Osteocyte (in vitro differentiated cells): ENCODE measurements at places on chromosomes 6 and 20. TPM values are rescaled to one million over a fixed set of nuclear protein-coding genes. Genes with fewer than 3 reads are reported as not detected.

DNA sequence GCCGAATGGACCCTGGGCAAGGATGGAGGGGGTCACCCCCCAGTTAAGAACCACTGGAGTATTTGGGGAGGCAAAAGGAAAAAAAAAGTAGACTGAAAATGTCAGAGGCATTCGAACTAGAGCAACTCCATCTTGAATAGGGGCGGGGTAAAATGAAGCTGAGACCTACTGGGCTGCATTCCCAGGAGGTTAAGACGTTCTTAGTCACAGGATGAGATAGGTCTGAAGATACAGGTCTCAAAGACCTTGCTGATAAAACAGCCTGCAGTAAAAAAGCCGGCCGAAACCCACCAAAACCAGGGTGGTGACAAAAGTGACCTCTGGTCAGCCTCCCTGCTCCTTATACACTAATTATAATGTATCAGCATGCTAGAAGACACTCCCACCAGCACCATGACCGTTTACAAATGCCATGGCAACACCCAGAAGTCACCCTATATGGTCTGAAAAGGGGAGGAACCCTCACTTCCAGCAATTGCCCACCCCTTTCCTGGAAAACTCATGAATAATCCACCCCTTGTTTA lies 70.4 kb upstream of the KCNG1 start:
- no peak for DNase-seq

DNA sequence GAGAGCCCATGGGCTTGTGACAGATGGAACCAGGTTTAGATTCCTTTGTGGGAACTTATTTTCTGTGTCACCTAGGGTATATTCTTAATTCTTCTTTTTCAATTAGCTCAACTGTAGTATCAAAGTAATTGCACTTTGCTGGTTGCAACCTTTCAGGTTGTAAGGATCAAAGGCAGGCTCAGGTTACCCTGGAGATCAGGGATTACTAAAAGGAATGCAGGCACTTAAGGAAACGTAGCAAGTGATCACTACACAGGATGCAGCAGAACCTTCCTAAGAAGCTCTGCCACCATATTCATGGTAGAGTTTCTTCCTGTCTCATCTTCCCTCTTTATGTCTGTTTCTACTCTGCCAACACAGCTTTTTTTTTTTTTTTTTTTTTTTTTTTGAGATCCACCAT lies 133.2 kb upstream of the JAG1 start:
- DNase-seq, result no peak

RIPOR3 gene
- total RNA-seq, result 0.11 and 0.37 TPM in 2 replicates

GRCh38 chr6:5723841-5724691 lies 282.7 kb downstream of the NRN1 start:
- DNase-seq, result no peak

BEND6 gene
- total RNA-seq, result 7.0 and 9.2 TPM in 2 replicates

- DNase-seq, result no peak
Measured at GRCh38 chr6:98970469-98970868, 22.7 kb upstream of the FBXL4 start.

CTSZ gene
- total RNA-seq, result 17.2 and 17.5 TPM in 2 replicates
